H7 (cell line): ENCODE measurements at places on chromosomes 1 and 21. TPM values are rescaled to one million over a fixed set of nuclear protein-coding genes. Genes with fewer than 3 reads are reported as not detected.

RHCE gene
- 0.62 and 0.70 TPM in 2 replicates for total RNA-seq

PRR9 gene
- not detected in 2 replicates for total RNA-seq

RYR2 gene
- 17.6 and 23.9 TPM in 2 replicates for total RNA-seq

CD160 gene
- 0.35 TPM in 1 of 2 replicates, not detected in the other for total RNA-seq

UMODL1 gene
- total RNA-seq, result 0.73 TPM in 1 of 2 replicates, not detected in the other

ARHGAP30 gene
- 0.11 TPM in 1 of 2 replicates, not detected in the other for total RNA-seq

FAM72B gene
- total RNA-seq, result 20.6 and 32.4 TPM in 2 replicates

CNTN2 gene
- not detected in 2 replicates for total RNA-seq

TAS1R1 gene
- 0.10 and 0.15 TPM in 2 replicates for total RNA-seq

KLHDC9 gene
- 21.9 and 23.2 TPM in 2 replicates for total RNA-seq

PM20D1 gene
- not detected in 2 replicates for total RNA-seq

LIPI gene
- not detected in 2 replicates for total RNA-seq

KIF17 gene
- 3.5 and 10.1 TPM in 2 replicates for total RNA-seq

ZC3H12A gene
- total RNA-seq, result 11.0 and 12.3 TPM in 2 replicates

TLCD4 gene
- 2.5 and 3.3 TPM in 2 replicates for total RNA-seq

FOXO6 gene
- total RNA-seq, result 0.97 and 1.00 TPM in 2 replicates

ADAMTS1 gene
- total RNA-seq, result 17.6 and 21.1 TPM in 2 replicates

RAB42 gene
- total RNA-seq, result 6.2 and 11.5 TPM in 2 replicates

KCNA3 gene
- 0.48 and 0.59 TPM in 2 replicates for total RNA-seq

TMIGD3 gene
- 0.17 TPM in 1 of 2 replicates, not detected in the other for total RNA-seq

ORC1 gene
- 94.3 and 95.0 TPM in 2 replicates for total RNA-seq

CAPN8 gene
- not detected in 2 replicates for total RNA-seq

CHAF1B gene
- total RNA-seq, result 12.7 and 13.9 TPM in 2 replicates

MASP2 gene
- total RNA-seq, result 0.17 and 0.63 TPM in 2 replicates

IRF6 gene
- total RNA-seq, result 2.3 and 4.1 TPM in 2 replicates

TNFRSF4 gene
- 0.07 and 0.89 TPM in 2 replicates for total RNA-seq

IGFN1 gene
- total RNA-seq, result 0.24 TPM in 1 of 2 replicates, not detected in the other

VPS13D gene
- total RNA-seq, result 13.1 and 23.7 TPM in 2 replicates

ASB17 gene
- not detected in 2 replicates for total RNA-seq

PGBD5 gene
- 29.8 and 34.7 TPM in 2 replicates for total RNA-seq

SPATA45 gene
- total RNA-seq, result 0.38 and 0.63 TPM in 2 replicates

SLC1A7 gene
- total RNA-seq, result 0.18 TPM in 1 of 2 replicates, not detected in the other
